ENCODE measurements at places on chromosomes 4 and X. TPM values are rescaled to one million over a fixed set of nuclear protein-coding genes. Genes with fewer than 3 reads are reported as not detected.

DNA sequence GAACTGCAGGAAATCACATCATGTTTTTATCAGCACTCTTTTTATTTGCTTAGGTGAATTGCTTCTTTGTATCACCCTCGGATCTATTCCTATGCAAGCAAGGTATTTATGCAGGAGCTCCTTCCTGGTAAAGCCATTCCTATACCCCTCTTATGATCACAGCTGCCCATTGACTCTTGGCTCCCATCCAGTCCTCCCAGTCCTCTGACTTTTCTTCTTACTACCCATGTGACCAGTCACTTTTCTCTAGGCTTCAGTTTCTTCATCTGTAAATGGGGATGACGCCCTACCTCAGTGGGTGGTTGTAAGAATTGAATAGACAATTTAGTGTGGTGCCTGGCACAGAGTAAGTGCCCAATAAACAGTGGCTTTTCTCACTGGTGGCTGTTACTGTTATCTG lies 144.9 kb downstream of the FHIP1A start:
- no peak for DNase-seq

DNA sequence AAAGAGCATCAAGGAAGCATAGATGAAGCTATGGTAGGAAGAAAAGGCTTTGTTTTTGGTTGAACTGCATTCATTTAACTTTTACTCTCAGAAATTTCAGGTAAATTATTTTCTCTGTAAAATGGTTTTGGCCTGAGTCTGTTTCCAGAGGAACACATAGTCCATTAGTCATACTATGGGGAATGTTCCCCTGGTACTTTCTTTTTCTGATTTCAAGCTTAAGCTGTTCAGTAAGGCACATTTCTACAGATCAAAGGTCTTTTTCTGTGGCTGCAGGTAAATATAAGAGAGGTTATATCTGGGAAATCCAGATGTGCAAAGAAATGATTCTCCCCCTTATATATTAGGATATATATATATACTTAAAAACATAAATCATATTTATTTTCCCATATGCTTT lies 1744.4 kb upstream of the ADGRL3 start:
- DNase-seq, result no peak

Gene SMR3B
- not detected for polyA plus RNA-seq

Gene MAGED4B
- polyA plus RNA-seq, result 138 TPM

DNA sequence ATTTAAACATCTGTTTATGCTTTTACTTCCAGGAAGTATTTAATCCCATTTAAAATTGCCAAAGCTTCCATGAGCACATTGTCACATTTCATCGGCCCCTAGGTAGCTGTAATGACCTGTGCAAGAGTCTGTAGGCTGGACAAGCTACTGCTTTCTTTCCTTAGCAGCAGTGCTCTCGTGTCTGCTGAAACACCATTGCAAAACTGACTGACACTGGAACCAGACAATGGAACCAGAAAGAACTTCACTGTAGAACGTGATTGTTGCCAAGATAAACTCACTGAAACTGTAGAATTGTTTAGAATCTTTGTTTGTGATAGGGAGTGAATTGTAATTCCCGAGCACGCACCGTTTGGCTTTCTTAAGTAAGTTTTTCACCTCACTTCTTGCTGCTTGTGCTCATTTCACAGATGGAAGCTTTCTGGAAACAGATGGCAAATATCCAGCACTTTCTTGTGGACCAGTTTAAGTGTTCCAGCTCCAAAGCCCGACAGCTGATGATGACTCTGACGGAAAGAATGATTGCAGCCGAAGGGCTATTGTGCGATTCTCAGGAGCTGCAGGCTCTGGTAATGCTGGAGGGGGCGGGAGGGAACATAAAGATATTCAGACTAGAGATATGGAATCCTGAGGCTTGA lies 36.9 kb downstream of the EVC start:
- DNase-seq, result peak; percentile 79

Gene CRMP1
- polyA plus RNA-seq, result 599 TPM

DNA sequence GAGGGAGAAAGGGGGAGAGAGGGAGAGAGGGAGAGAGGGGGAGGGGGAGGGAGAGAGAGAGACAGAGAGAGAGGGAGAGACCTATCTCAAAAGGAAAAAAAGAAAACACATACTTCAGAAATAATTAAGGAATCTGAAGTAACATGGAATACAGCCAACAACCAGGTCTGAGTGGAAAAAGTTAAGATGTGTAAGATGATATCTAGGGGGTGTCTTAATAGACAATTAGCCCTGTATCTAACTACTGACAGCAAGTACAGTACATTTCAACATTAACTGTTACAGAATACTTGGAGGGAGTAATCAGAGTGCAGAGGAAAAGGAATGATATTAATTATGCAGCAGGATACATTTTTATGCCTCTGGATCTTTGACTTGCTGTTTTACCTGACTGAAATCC lies 22.4 kb downstream of the NUP54 start:
- DNase-seq, result no peak

DNA sequence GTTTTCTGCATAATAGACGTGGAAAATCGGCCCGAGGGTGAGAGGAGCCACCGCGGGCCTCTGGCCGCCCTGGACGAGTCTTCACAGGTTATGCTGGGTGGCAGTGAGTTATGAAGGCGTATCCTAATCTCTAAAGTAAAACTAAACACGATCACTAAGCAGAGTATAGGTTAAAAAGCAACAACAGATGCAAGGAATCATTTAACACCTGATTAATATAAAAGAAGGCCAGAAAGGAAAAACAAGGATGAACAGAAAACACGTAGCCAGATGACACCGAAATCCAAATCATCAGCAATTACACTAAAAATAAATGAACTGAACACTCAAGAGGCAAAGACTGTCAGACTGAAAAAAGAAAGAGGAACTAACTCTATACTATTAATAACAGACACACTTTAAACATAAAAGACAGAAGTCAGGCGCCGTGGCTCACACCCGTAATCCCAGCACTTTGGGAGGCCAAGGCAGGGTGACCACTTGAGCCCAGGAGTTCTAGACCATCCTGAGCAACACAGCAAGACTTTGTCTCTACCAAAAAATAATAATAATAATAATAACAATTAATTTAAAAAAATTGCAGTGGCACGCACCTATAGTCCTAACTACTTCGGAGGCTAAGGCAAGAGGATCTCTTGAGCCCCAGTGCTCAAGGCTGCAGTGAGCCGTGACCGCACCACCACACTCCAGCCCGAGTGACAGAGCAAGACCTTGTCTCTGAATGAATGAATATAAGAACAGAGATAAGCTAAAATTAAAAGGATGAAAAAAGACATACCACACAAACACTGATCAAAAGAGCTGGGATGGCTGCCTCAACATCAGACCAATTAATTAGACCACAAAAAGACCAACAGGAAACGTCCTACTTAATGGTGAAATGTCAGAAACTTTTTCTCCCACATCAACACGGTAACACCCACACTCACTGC lies 30.0 kb downstream of the CTBP1 start:
- DNase-seq, result no peak

Gene LDB2
- polyA plus RNA-seq, result 13.2 TPM

Measured in brain (organoid and tissue), 16 donors.